Activated gamma-delta T cell treated with anti-CD3 and anti-CD28 coated beads, Interleukin-2, amount 50 U/mL, for 16 hours (primary cell): ENCODE measurements at places on chromosomes 16 and 17.

DNA sequence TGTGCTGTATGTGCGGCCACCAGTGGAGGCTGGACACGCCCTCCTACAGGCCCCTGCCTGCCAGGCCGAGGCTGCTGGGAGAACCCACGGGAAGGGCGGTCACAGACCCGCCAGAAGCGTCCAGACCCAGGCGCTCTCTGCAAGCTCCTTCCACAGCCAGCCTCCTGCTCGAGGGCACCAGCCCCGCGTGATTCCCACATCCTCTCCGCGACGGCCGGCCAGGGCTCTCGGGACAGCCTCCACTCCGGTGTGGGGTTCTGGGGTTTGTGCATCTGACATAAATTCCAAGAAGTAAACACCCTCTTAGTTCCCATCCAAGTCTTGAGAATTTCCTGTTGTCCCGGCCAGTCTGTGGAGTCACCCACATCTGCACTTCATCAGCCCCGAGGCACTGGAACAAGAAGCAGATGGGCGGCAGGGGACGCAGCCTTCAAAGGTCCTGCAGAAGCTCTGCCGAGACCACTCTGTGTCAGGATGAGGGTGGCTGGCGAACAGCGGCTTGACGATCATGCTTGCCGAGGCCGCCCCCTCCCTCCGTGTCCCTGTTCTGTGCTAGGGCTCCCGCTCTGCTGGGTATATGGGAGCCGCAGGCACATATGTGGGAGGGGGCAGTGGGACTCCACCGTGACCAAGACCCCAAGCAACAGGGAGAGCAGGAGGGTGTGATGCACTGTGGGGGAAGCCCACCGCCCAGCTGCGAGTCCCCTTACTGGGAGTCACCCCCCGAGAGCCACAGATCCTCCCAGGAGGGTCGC, 2.4 kb upstream of the TMEM204 start:
- DNase-seq: no peak

- no peak for DNase-seq
Observed at GRCh38 chr17:57946798-57947358, 8.3 kb downstream of the CUEDC1 start.

DNA sequence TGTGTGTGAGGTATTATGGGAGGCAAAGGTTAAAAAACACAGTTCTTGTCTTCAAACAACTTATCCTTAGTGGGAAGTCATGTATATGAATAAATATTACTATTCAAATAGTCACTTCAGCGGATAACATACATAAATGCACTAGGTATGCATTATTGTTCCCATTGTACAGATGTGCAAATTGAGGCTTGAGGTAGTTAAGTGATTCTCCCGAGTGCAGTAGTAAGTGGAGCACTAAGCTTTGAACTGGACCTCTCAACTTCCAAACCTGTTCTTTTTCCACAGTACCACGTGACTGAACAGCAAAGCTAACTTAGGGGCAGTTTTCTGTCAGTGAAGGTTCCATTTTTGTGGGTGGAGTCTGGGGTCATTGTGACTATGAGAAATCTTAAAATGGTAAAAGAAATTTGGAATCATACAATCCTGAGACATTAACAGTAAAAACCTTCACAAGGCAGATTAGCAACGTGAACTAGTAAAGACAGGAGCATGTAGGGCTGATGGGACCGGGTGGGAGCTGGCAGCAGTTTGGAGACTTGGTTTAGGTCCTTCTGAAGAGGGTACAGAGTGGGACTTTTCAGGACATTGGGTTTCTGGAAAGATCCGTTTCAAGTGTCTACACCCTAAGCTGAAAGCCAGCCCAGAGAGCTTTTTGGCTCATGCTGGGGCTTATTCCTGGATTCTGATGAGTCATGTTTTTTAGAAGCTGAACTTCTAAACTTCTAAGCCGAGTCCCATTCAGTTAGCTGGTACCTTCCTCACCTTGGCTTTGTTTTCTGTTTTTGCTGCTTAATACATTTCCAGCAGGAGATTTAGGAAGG, 204.9 kb downstream of the PRKCA start:
- DNase-seq: no peak

- no peak for DNase-seq
Observed at GRCh38 chr17:65637786-65638185, 76.3 kb upstream of the AXIN2 start.

- no peak for DNase-seq
Observed at GRCh38 chr17:52885882-52886281, 727.4 kb upstream of the CA10 start.
